AML-193 (cell line): ENCODE measurements at places on chromosomes 13 and 19.

DNA sequence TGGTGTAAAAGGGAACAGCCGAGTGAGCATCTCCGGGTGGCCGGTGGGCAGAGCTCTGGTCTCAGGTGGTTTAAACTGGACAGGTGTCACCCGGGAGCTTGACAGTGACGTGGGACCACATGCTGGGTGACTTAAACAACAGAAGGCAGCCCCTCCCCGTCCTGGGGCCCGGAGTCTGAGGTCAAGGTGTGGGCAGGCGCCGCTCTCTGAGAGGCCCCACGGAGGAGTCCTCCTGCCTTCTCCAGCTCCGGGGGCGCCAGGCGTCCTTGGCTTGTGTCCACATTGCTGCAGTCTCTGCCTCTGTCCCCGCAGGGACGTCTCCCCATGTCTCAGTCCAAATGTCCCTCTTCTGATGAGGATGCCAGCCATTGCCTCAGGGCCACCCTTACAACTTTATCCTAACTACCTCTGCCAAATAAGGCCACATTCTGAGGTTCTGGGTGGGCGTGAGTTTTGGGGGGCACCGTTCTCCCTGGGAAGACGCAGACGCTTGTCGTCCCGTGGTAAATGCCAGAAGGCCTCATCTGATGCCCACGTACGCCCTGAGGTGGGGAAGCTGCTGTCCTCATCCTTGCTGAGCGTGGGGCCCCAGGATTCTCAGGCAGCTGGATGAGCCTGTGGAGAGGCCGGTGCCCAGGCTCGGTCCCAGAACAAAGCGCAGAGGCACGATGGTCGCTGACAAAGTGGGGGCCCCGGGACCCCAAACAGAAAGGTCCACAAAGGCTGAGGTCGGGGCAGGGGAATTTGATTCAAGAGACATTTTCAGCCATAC is 12.9 kb downstream of the GZMM start:
- no peak for DNase-seq

- DNase-seq = no peak
Measured at GRCh38 chr13:37306778-37307544, 201.5 kb upstream of the CSNK1A1L start.

DNA sequence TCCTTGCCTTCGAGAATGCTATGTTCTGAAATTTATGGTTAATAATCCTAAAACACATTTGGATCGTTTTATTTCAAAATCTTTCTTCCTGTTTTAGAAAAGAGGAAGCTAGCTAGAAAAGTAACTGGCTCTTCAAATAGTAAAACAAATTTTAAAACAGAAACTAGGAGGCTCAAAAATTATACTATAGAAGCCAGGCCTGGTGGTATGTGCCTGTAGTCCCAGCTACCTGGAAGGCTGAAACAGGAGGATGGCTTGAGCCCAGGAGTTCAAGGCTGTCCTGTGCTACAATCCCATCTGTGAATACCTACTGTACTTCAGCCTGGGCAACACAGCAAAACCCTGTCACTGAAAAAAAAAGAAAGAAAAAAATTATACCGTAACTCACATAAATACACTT is 57.9 kb downstream of the ELF1 start:
- peak; percentile 98 for DNase-seq

GRCh38 chr19:6967967-6968366 is 53.3 kb downstream of the MBD3L2B start:
- no peak for DNase-seq

DNA sequence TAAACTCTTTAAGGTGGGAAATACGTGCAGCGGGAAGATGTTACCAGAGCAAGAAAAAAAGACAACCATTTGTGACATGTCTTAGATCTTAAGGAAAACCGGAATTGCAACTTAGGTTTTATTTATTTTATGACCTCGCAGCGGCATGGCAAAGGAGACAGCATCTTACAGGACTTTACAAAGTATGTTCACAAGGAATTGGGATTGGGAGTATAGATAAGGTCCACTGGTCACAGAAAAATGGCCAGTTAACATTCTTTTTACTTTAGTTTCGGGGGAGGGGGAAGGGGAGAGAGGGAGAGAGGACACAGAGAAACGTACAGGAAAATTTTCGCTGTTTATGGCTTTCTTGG is 104.5 kb upstream of the DIAPH3 start:
- no peak for DNase-seq

DNA sequence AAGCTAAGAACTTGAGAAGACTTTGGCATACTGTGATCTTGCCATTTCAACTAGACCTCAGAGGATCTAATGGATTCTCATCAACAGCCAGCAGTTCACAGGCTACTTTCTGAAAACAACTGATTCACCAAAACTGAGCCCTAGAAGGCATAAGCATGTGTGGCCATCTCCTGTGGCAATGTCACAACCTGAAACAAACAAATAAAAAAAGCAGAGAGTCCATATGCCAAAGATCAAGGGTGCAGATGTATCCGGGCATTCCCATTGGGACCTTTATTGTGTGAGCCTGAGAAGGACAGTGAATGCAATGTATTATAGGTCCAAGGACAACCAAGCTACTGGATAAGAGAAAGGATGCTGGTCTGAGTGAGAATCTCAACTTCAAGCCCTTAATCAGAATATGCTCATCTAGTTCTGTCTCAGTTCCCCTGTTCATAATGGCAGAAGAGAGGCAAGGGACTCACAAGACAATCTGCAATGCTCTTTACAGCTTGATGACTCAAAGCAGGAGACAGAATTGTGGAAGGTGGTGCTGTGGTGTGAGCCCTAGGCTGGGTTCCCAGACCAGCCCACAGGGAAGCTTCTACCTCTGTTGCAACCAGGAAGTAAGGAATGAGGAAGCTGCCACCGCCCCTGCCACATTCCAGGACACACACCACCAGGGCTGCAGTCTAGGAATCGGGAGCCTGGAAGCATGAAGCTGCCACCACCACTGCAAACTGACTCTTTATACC is 133.7 kb downstream of the RAP2A start:
- DNase-seq = no peak

GRCh38 chr19:45632468-45633196 is 6.6 kb downstream of the EML2 start:
- DNase-seq = no peak

- DNase-seq = peak; percentile 11
Measured at GRCh38 chr13:99658261-99658991, 157.2 kb downstream of the TM9SF2 start.

DNA sequence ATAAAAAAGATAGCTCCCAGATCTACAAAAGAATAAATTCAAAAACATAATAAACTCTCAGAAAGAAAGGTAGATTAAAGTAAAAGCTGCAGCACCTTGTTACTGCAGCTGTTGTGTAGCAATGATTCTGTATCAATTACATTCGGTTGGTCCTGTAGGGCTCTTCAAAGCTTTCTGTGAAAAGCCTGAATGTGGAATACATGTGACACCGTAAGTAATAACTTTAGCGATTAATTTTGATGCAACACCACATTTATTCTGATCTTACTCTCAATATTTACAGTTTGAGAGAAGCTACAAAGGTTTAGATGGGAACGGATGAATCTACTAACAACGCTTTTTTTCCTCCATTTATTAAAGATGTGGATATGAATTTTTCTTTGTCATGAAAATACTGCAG is 279.2 kb downstream of the DACH1 start:
- no peak for DNase-seq

DNA sequence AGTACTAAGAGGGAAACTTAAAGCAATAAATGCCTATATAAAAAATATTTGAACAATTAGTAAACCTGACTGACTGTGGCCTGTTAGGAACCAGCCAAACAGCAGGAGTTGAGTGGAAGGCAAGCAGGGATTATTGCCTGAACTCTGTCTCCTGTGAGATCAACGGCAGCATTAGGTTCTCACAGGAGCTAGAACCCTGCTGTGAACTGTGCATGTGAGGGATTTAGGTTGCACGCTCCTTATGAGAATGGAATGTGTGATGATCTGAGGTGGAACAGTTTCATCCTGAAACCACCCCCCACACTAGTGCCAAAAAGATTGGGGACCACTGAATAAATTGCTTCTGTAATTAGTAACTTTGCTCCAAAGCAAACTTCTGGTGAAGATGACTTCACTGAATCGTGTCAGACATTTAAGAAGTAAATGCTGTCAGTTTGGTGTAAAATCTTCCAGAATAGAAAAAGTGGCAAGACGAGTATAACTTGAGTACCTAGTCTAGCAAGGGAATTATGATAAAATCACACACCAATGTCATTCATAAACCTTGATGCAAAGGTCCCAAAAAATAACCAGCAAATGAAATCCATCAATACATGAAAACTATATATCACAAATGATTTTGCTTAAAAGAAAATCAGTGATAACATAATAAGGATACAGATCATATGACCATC is 53.8 kb downstream of the SLC6A16 start:
- no peak for DNase-seq

DNA sequence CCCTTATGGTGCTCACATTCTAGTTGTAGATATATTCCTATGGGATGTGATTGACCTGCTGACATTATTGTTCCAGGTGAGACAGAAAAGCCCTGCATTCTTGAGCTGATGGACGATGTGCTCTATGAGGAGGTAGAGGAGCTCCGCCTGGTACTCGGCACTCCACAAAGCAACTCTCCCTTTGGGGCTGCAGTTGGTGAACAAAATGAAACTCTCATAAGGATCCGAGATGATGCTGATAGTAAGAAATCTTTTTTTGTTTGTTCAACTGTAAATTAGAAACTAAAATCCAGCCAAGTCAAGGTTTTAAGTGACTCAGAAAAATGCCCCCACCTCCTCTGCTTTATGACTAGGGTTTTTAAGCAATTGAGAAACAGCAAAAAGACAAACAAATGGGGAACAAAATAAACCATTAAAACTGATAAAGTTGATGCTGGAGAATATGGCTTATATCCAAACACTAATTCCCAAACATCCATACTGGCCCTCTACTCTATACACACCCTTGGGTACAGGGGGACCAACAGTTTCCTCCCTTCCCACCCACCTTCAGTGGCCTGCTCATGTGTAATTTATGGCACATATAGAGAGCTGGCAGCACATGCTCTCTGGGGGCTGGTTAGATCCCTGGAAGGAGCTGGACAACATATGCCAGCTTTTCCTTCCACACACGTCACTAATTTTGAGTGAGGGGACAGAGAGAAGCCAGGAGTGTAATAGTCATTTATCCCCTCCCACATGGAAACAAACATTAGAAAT is 139.6 kb downstream of the STOML3 start:
- DNase-seq = no peak

- no peak for DNase-seq
Measured at GRCh38 chr19:47495478-47496372, 11.7 kb upstream of the KPTN start.

DNA sequence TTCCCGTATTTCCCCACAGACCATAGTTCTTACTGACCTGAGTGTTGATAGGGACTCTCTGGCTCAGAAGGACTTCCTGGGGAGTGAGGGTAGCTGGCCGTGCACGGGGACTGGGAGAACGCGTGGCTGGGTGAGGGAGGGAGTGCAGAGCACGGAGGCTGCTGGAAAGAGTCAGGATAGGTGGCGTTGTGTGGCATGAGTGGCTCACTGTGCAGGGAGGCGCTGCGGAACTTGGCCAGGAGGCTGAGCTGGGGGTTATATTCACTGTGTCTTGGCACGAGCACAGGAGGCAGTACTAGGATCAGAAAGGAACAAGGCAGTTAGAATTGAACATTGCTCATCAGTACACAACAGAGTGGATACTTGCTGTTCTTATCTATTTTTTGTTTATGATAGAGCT is 47.4 kb downstream of the SMAD9 start:
- DNase-seq = no peak

- no peak for DNase-seq
Measured at GRCh38 chr13:23703246-23703860, 133.1 kb downstream of the TNFRSF19 start.

GRCh38 chr13:109384491-109385241 is 401.7 kb downstream of the IRS2 start:
- no peak for DNase-seq

GRCh38 chr19:43430142-43430710 is 15.5 kb downstream of the TEX101 start:
- DNase-seq = no peak

DNA sequence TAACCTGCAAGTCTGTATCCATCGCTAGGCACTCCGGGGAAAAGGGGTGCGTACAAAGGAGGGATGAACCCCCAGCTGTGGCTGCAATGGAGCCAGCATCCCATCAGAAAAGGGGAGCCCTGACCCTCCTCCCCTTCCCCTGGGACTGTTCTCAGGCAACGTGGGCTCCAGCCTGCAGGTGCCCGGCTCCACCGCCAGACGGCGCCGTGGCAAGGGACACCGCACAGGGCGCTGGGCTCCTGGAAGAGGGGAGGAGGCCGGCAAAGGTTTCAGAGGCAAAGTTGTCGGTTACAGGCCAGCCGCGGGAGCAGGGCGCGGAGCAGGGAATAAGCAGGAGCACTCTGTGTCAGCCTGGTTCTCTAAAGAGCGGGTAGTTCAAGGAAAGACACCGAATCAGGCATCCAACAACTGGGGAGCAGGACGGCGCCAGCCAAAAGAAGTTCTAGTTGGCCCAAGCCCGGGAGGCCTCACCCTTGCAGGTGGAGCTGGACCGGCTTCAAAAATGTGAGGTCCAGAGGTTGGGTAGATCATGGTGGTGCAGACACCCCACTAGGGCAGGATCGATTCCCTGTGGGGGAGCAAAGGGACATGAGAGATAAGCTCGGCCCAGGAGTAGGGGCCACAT is 53.0 kb upstream of the ATP12A start:
- DNase-seq = no peak

DNA sequence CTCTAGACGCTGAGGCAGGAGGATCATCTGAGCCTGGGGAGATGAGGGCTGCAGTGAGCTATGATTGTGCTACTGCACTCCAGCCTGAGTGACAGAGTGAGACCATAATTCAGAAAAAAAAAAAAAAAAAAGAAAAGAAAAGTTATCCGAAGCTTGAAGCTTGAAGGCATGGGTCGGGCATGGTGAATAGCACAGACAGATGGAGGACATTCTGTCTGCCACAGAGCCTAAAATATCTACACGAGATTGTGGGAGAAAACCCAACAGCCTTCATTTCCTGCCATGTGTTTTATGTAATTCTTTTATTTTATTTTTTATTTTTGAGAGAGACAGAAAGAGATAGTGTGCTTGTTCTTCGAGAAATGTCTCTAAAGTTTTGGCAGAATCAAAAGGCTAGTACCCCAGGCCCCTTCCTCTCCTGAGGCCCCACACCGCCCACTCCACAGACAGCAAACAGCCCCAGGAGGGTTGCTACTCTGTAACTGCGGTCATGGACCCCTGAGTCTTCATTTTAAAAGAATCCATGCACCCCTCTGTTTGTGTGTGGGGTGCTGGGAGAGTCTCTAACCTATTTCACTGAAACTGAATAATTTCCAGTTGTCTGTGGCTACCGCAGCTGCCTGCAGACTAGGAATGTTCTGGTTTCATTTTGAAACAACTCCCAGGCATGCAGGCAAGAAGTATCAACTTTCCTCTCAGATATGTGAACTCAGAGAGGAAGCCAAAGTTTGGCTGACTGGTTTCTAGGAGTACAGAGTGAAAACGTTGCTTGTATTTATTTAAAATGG is 38.4 kb upstream of the RCBTB2 start:
- no peak for DNase-seq

DNA sequence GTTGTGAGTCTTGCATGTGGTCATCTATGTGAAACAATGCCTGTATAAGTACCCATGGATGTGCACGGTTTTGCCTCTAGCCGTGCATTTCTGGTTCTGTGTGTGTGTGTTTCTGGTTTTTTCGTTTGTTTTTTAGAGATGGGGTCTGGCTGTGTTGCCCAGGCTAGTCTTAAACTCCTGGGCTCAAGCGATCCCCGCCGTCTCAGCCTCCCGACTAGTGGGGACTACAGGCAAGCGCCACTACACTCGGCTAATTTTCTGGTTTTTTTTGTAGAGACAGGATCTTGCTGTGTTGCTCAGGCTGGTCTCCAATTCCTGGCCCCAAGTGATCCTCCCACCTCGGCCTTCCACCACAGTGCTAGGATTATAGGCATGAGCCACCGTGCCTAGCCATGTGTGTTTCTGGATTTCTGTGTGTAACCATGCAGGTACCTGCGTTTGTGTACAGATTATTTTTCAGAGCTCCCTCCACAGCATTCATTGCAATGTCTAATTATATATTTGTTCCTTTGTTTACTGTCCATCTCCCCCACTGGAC is 15.9 kb upstream of the FOSB start:
- DNase-seq = no peak
